Chondrocyte (in vitro differentiated cells): ENCODE measurements at places on chromosomes 13 and 19. TPM values are rescaled to one million over a fixed set of nuclear protein-coding genes. Genes with fewer than 3 reads are reported as not detected.

- no peak for DNase-seq
Measured at GRCh38 chr13:50448535-50448998, 394.9 kb downstream of the DLEU7 start.

GRCh38 chr19:4521170-4521887, 3.0 kb upstream of the PLIN4 start:
- no peak for DNase-seq

GRCh38 chr13:80116107-80116506, 224.8 kb downstream of the SPRY2 start:
- no peak for DNase-seq

- DNase-seq = no peak
Measured at GRCh38 chr19:4704317-4704673, 19.3 kb downstream of the DPP9 start.

- no peak for DNase-seq
Measured at GRCh38 chr13:95247171-95247570, 54.1 kb downstream of the ABCC4 start.

DNA sequence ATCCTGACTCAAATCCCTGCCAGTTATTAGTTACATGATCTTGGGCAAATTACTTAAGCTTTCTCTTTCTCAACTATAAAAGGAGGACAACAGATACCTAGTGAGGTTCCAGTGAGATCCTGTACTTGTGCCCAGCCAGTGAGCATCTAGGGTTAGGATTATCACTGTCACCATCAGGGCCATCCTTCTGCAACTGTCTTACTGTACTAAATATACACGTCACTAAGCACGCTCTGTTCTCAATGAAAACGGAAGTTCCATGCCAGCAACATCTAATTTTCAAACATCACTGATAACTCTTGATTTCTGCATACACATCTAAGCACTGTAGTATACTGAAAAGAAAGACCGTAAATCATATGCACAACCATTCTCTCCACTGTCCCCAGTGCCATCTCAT, 70.0 kb downstream of the FOXO1 start:
- DNase-seq = no peak

DNA sequence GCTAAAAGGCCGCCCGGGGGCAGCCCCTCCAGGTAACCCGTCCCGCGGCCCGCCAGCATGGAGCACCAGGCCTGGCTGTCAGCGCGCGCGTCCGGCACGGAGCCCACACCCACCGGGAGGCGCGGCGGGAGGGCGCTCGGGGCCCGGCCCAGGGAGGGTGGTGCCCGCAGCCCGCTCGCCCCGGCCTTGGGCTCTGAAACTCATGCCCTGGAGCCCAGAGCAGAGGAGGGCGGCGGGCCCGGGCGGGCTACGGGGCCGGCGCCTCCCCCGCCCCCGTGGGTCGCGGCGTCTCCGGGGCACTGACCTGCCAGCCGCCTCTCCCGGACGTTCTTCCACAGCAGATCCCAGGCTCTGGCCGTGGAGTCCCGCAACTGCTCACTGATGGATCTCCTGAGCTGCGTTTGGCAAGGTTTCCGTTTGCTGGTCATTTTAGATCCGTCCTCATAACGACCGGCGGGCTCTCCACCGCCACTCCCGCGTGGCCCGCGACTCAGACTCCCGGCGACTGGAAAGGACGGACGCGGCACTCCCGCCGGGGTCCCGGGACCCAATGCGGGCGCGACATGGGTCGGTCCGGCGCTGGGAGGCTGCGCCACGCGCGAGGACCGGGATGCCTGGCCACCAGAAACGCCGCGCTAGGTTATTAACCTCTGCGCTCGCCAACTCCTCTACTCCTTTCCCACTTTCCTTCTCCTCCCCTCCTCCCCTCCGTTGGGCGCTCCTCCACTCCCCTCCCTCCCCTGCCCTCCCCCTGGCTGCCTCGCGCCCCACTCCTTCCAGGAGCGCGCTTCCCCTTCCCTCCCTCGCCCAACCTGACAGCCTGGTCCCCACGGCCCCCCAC, 64.7 kb upstream of the STARD13 start:
- no peak for DNase-seq

GRCh38 chr19:6215701-6216235, 64.0 kb downstream of the MLLT1 start:
- peak; percentile 84 for DNase-seq

GPC5 gene
- 0.90 to 6.7 TPM (median 0.99 TPM) in 3 replicates for total RNA-seq

KIR2DL3 gene
- total RNA-seq = not detected in 3 replicates
